ENCODE measurements at places on chromosomes 5 and 9.

DNA sequence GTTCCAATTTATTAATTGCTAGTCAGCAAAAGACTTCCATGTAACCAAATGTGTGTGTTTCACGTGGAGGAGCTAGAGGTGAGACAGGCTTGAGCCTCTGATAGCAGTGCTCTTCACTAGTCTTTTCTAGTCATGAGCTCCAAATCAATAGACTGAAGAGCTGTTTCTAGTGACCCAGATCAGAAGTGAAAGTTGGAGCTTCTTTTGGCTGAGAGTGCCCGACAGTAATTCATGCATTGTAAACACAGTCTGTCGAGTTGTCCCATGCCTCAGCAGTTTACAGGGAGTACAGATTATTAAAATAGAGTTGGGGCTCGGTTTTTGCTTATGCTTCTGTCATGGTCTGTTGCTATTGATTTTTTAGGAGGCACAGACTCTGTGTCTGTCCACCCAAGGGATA, 793.1 kb downstream of the DTWD2 start:
- no peak for DNase-seq

DNA sequence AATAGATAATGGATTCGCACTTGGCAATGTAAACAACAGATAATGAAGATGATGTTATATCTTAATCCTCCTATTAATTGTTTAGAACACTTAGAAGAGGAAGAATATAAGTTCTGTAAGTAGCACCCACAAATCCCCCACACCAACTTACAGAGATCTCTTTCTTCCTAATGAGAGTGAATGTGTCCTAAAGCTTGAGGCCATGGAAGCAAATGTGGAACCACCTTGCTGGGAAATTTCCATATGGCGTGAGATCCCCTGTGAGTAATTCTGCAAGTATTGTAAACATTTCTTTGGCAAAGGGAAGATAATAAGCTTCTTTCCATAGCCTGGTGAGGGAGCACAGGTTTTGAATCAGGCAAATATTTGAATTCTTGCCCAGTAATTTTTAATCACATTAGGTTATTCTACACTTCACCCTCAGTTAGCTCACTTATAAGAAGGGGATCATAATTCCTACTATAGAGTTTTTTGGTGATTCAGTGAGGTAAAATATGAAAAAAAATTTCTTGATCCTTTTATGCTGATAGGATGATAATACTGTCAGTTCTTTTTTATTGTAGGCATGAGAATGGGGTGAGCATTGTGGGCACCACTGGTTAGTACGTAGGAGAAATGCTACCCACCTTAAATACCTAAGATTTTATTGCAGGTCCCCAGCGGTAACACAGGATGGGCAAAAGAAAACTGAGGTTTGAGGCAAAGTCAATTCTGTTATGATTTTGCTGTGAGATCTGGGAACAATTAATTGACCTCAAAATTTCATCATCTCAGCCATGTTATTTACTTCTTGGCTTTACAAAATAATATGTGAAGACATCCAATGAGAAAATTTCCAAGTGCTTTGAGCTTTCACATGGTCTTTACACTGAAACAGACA, 574.8 kb downstream of the PSAT1 start:
- no peak for DNase-seq

DNA sequence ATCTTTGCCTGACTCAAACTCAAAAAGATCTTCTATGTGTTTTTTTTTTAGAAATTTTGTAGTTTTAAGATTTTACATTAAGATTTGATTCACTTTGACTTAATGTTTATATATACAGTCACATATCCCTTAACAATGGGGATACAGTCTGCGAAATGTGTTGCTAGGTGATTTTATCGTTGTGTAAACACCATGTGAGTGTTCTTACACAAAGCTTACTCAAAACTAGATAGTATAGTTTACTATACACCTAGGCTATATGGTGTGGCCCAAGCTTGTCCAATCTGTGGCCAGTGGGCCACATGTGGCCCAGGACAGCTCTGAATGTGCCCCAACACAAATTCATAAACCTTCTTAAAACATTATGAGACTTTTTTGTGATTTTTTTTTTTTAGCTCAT, 131.9 kb downstream of the CWC27 start:
- no peak for DNase-seq

DNA sequence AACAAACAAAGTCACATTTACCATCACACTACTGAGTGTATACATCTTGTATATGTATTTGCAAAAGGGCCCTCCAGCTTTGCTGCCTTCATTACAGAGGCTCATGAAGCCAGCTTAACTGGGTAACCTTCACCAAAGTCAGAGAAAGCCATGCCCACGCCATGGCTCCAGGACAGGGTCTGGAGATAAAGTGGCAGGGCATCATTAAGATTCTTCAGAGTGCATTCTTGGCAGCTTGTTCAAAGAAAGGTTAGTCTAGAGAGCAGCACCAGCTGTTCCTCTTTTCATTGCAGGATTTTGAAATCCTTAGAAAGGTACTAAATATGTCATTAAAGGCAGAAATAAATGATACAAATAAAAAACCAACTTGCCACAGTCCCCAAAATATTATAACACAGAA, 333.2 kb downstream of the NDUFS4 start:
- no peak for DNase-seq

- DNase-seq, result no peak
These were observed 405.4 kb downstream of the ZSWIM6 start for GRCh38 chr5:61737301-61737963.

Data from NCI-H510A treated with DMSO at 0.1 percent for 48 hours (cell line).